Body of pancreas (tissue), 4 donors: ENCODE measurements at places on chromosomes 6 and 20.

- no peak for DNase-seq
Measured at GRCh38 chr6:68635706-68636513, 828 bp downstream of the ADGRB3 start.

- DNase-seq, result no peak
Measured at GRCh38 chr20:17024513-17025119, 202.2 kb upstream of the PCSK2 start.

DNA sequence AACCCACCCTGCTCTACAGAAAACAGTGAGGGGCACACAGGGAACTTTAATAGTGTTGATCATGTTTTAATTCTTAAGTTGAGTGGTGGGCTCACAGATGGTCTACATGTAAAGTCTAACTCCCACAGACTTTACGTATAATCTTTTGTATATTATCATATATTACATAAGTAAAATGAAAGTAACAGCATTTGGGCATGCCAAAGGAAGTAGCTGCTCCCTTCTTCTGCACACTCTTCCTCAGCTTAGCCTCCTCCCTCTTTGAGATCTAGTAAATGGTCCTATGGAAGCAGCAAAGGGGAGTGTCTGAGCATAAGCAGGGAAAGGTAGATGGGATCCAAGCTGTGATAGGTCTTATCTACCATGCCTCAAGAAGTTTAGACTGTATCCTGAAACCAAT is 11.2 kb downstream of the MED20 start:
- DNase-seq, result no peak

- no peak for DNase-seq
Measured at GRCh38 chr20:10647471-10647870, 26.3 kb downstream of the JAG1 start.

DNA sequence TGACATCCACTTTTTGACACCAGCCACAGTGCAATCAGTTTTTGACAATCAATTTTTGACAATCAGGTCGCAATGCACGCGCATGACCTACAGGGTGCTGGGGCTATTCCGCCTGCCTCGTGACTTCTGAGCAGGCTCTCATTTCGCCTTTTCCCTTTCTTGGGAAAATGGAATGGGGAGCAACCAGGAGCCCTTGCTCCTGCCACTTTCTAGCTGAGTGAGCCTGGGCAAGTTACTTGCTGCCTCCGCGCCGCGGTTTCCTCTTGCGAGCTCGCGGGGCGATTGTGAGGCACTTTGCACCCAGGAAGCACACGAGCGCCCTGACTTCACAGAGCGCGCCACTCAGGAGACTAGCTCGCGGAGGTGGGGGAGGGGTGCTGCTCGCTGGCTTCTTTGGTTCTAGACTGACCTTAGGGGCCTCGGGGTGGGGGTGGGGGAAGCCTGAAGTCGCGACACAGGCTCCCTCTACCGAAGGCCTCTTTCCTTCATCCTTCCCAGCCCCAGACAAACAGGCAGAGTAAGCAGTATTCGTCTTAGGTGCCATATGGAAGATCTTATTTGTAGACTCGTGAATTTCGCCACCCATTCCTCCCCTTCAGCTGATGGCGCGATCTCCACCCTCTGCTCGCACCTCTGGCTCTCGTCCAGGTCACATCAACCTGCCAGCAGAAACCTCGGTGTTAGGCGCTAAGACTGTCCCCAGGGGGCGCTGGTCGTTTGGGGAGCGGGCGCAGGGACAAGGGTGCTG is 4.6 kb downstream of the TP53TG5 start:
- DNase-seq, result peak; percentile 94

- no peak for DNase-seq
Measured at GRCh38 chr6:120348926-120349325, 985.4 kb downstream of the TBC1D32 start.

DNA sequence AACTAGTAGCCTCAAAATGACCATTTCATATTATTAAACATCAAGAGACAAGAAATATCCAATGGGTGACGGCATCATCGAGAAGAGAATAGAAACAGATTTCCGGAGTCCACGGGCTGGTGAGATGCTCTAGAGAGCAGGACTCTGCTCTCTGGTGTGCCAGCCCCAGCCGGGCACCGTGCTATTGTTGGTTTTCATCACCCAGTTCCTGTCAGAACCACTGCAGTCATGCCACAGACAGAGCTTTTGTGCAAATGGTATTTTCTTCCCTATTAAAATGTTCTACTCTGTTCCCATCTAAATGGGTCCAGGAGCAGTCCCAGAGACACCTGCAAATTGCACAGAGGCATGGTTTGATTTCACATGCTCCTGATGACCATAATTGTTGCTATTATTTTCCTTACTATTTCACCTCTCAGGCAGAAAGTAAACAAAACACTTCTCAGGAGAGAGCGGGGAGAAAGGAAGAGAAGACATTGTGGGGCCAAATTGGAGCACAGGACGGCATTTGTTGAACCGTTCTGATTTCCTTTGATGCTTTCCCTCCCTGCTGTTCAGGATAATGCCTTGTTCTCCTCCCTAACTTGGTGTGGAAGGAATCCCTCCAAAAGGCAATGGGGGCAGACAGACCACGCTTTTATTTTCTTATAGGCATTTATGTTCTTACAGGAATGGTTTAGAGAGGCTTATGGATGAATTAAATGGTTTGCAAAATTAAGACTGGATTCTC is 11.4 kb upstream of the RAMACL start:
- no peak for DNase-seq

DNA sequence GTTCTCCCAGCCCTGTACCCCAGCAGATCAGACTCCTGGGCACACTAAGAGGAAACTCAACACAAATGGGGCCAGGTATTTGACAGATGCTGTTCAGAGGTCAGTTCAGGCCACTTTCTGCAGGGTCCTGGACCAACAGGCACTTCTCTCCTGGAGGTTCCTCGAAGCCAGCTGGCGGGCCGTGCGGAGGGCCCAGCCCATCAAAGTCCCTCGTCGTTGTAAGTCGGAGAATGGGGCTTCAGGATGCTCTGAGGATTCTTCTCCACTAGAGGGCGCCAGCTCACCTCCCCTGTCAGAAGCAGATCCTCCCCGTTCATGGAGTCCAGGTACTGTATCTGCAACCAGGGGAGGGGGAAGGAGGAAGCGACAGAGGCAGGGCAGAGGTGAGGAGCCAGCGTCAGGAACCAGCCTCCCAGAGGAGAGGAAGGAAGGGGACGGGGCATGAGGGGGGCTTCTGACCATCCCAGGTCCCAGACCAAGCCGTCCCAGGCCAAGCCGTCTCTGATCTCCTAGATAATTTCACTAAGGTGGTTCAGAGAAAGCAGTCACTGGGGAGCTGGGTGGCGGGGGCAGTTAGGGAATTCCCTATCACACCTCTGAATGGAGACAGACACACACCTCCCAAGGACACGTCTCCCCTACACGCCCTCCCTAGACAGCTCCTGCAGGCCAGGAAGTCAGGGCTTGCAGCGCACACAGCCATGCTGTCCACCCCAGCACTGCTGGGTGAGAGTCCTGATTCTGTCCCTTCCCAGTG is 11.7 kb upstream of the FAM83C start:
- peak; percentile 84 for DNase-seq

GRCh38 chr6:170288091-170288631 is 2.7 kb downstream of the DLL1 start:
- no peak for DNase-seq

GRCh38 chr20:25089662-25090061 is 7.7 kb upstream of the VSX1 start:
- DNase-seq, result no peak

DNA sequence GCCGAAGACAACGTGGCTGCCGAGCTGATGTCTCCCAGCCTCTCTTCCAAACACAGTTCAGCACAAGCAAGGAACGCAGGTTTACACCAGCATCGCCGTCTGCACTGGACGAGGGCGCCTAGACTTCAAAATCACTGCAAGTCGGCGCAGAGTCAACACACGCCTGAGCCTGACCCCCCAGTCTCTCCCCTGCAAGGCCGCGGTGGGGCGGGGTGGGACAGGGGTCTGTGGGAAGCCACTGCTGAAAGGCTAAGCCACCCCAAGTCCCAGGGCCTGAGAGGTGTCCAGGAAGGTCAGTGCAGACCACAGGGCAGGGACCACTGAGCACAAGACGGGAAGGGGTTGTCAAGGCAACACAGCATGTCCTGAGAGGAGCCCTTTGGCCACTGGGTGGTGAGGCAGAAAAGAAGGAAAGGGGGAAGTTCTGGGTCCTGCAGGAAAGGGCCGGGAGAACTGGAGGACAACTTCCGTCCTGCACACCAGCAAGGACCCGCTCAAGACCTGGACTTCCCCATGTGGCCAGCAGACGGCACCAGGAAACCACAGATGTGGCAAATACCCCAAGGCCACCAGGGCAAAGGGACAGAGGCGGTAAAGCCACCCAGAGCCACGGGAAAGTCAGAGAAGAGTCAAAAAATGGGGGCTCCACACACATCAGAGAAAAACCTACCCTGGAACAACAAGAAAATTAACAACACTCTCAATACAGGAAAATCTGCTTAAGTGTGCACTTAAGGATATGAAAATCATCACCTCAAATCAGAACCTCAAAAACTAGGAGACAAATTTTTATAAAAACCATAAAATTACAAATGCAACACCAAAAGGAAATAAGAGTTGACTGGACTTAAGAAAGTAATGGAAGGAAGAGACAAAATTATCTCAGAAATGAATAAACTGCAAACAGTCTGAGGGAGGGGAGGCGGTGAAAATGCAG is 84.8 kb downstream of the TAF4 start:
- DNase-seq, result peak; percentile 68

DNA sequence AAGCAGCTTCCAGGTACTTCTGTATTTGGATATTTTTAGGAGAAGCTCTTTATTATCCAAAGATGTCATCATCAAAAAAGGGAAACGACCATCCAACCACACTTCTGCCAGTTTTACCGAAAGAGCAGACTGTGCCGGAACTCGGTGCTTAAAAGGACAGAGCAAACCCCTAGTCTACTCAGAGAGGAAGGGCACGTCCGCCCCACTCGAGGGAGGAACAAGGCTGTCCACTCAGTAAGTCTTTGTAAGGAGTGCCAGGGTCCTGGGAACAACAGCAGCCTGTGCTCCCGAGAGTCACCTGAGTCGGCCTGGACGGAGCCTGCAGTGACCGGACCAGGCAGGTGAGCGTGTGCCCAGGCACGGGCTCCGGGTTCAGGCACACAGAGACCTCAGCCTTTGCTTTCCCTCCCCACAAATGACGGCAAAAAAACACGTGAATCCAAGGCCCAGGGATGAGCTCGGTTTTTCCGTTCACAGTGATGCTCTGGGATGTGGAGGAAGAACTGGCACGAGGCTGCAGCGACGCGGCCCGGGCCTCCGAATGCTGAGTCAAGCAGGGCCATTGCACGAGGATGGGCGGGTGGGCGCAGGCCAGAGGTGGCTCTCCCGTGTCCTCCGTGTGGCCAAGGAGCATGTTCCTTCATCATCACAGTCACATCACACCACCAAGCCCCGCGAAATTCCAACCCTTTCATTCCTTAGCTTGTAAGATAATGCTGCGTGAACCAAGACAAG is 17.4 kb upstream of the SLCO4A1 start:
- no peak for DNase-seq

DNA sequence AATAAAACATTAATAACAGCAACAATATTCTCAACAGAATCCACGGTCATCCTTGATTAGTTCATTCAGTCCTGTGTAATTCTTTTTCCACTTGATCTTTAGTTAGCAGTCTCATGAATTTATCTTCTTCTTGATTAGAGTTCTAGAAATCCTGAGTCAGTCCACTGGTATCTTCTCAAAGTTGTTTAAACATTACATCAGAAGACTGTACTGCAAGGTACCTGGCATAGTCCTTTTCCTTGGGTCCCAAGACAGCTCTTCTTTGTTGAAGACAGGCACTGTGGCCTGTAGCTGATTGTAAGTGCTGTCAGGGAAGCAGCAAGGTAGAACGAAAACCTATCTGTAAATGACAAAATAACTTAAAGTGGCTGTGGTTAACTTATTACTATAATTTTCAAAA is 11.8 kb downstream of the MAP3K4 start:
- DNase-seq, result no peak
